ENCODE measurements at places on chromosomes 3 and 15.

DNA sequence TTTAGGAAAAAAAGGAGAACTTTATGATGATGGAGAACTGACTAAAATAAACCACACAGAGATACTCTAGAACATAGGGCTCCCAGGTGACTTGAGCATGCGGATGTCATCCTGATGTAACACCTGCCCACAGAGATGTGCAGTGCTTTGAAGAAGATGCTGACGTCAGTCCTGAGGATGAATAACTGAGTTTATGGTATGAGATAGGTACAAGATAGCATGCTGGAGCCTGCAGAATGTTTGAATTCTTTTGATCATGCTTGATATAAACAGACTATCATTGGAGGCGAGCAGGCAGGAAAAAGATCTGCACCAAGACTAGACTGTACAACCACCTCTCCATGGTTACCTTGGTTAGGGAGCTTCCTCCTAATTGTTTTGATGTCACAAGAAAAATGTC, 12.4 kb downstream of the CCR4 start:
- no peak for DNase-seq

- DNase-seq = no peak
Observed at GRCh38 chr15:74369084-74369745, 1.8 kb upstream of the CYP11A1 start.

DNA sequence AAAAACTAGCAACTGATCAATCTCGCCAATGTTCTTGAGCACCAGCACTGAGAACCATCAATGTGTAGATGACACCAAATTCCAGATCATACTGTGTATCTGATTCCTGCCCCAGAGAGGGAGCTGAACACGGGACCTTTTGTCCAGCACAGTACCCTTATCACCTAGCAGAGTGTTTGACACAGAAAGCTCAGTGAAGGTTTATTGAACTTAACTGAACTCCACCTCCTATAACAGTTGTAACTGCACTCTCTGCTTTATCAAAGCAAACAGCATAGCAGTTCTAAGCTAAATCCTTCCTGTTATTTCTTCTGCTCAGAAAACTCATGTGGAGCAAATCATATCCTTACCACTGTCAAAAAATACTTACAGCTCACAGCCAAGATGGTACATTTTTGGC, 183.4 kb upstream of the SLCO3A1 start:
- DNase-seq = no peak

GRCh38 chr3:71304684-71305083, 278.8 kb downstream of the FOXP1 start:
- no peak for DNase-seq

GRCh38 chr3:105518203-105518602, 151.5 kb downstream of the ALCAM start:
- no peak for DNase-seq

GRCh38 chr15:29534378-29534777, 264.8 kb upstream of the NSMCE3 start:
- DNase-seq = no peak

GRCh38 chr3:112090887-112091586, 4.8 kb downstream of the C3orf52 start:
- no peak for DNase-seq
